WTC11 (cell line): ENCODE measurements at places on chromosomes 16 and 17. TPM values are rescaled to one million over a fixed set of nuclear protein-coding genes. Genes with fewer than 3 reads are reported as not detected.

DNA sequence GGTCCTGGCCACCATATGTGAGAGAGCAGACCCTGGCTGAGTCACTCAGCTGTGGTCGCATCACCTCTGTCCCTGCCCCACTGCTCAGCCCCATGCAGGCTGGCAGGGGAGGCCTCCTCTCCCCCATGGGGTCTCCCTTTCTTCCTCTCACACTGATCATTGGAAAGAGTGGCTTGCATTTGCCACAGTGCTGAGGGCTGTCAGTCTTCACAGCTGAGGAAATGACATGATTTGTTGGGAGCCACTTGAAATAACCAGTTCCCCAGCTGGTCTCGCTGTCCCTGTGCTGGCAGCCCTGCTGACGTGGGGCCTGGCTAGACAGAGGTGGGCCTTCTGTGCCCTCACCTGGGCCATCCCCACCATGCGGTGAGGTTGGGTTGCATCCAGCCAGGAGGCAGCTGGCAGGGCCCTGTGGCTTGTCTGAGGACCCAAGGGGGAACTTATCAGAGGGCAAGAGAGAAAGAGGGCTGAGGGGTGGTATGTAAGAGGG, 30.1 kb upstream of the MED9 start:
- no peak for DNase-seq
- H3K4me3 ChIP-seq: no peak overlapping the region
- H3K27me3 ChIP-seq: peaks cover 17% of the 10 kb centered on the region
- H3K36me3 ChIP-seq: peaks cover 4% of the 10 kb centered on the region; the same call in 1 of the 2 replicates

GRCh38 chr16:88785106-88785924, at the start of gene PIEZO1:
Gene PIEZO1 (minus strand): TSS chr16:88785220. CDS start chr16:88784964, 256 bp downstream.
- peaks cover 16% of the 10 kb centered on the region for H3K4me1 ChIP-seq
- DNase-seq: peak; percentile 53
- no peaks in the 10 kb centered on the region for H3K36me3 ChIP-seq
- 0 out of 2 replicates have a peak, but pooled peaks cover 3% of the 10 kb centered on the region for H3K27me3 ChIP-seq
- peak within 1 kb of the TSS; percentile 73 for H3K4me3 ChIP-seq
- H3K27ac ChIP-seq: no peak within 1 kb of the TSS

GRCh38 chr17:61280338-61280737, 119.3 kb upstream of the TBX2 start:
- peaks cover 8% of the 10 kb centered on the region for H3K27me3 ChIP-seq
- peaks cover 12% of the 10 kb centered on the region for H3K36me3 ChIP-seq
- DNase-seq: no peak

- DNase-seq: no peak
- peak overlapping the region; percentile 30; the same call in 1 of the 2 replicates for H3K27ac ChIP-seq
- no peak overlapping the region for H3K4me3 ChIP-seq
- H3K4me1 ChIP-seq: no peaks in the 10 kb centered on the region
- no peaks in the 10 kb centered on the region for H3K27me3 ChIP-seq
Observed at GRCh38 chr17:9696279-9697044, 51.1 kb downstream of the USP43 start.

GRCh38 chr17:48540213-48540612, 4.7 kb downstream of the HOXB2 start:
- peaks cover 40% of the 10 kb centered on the region for H3K4me1 ChIP-seq
- no peaks in the 10 kb centered on the region for H3K36me3 ChIP-seq
- H3K27me3 ChIP-seq: peaks cover 91% of the 10 kb centered on the region
- H3K27ac ChIP-seq: no peak overlapping the region
- H3K4me3 ChIP-seq: no peak overlapping the region

ETV4 gene
- 147 to 195 TPM (median 147 TPM) in 3 replicates for total RNA-seq

- no peak for DNase-seq
- H3K4me1 ChIP-seq: peaks cover 66% of the 10 kb centered on the region
- no peaks in the 10 kb centered on the region for H3K27me3 ChIP-seq
- H3K36me3 ChIP-seq: peaks cover 42% of the 10 kb centered on the region
- H3K27ac ChIP-seq: peak overlapping the region; percentile 96
Observed at GRCh38 chr17:16439811-16440351, 24.5 kb downstream of the TRPV2 start.

DNA sequence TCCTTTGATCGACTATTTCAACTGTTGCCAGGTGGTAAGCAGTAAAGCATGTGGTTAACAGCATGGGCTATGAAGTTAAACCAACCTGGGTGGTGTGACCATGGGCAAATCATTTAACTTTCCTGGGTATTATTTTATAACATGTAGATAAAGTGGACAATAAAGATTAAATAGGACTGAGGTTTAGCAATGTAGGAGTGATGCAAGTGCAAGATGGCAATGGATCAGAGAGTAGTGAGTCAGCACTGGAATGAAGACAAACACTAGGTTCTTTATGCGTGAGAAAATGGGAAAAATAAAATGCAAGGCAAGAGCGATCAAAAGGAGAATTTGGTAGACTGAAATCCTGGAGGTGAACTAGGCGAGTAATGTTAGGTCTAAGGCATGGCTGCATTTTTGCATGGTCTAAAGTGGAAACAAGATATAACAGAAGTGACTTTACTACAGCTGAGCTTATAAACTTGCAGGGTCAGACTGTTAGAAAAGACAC, 222.4 kb upstream of the AXIN2 start:
- no peak overlapping the region for H3K4me3 ChIP-seq
- DNase-seq: no peak
- no peaks in the 10 kb centered on the region for H3K36me3 ChIP-seq
- no peak overlapping the region; the same call in 1 of the 2 replicates for H3K27ac ChIP-seq

POLR2A gene
- 166 to 170 TPM (median 170 TPM) in 3 replicates for total RNA-seq

DPEP2 gene
- total RNA-seq: 0.13 to 0.25 TPM in 2 of 3 replicates, not detected in the other

- no peak for DNase-seq
- H3K27ac ChIP-seq: no peak overlapping the region
- H3K4me3 ChIP-seq: no peak overlapping the region
- H3K36me3 ChIP-seq: no peaks in the 10 kb centered on the region
- peaks cover 25% of the 10 kb centered on the region for H3K4me1 ChIP-seq
Observed at GRCh38 chr17:36088670-36089338, 1.1 kb downstream of the CCL3 start.

DNA sequence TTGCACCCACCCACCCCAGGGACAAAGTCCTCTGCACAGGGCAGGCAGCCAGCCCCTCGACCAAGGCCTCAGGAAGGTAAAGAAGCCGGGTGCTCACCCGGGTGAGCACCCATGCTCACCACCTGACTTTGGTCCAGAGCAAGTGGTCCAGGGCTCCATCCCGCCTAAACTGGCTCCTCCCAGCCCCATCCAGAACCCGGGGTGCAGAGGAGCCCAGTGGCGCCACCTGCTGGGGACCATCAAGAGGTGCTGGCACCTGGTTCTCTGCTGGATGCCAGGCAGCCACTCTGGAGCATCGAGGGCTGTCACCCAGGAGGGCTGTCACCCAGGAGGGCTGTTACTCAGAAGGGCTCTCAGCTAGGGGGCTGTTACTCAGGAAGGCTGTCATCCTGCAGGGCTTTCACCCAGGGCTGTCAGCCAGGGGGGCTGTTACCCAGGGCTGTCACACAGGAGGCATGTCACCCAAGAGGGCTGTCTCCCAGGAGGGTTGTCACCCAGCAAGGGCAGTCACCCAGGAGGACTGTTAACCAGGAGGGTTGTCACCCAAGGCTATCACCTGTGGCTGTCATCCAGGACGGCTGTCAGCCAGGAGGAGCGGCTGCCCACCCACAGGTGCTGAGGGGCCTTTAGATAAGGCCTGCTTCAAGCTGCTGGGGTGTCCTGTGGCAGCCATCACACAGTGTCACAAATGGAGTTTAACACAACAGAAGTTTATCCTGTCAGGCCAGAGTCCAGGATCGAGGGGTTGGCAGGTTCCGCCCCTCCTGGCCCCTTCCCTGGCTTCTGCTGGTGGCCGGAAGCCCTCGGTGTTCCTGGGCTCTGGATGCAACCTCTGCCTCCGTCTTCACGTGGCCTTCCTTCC, 98.5 kb downstream of the TNFRSF13B start:
- no peak overlapping the region for H3K27ac ChIP-seq
- no peak overlapping the region for H3K4me3 ChIP-seq
- peaks cover 5% of the 10 kb centered on the region; the same call in 1 of the 2 replicates for H3K4me1 ChIP-seq
- DNase-seq: peak; percentile 73
- H3K36me3 ChIP-seq: no peaks in the 10 kb centered on the region
- peaks cover 4% of the 10 kb centered on the region for H3K27me3 ChIP-seq

DNA sequence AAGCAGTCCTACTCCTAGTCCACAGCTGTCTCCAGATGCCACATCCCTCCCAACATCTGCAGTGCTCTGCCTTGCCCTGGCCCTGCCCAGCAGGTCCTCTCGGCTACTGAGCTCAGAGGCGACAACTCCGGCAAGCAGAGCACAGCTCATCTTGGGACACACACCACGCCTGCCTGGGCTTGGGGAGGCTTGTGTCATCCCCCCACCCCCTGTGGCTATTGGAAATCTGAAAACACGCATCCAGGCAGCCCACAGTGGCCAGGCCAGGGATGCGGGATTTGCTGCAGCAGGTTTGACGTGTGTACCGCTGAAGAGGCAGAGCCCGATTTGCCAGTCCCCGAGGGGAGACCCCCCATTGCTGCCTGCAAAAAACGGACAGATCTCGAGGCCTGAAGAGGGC, 25.4 kb downstream of the MXRA7 start:
- H3K4me3 ChIP-seq: no peak overlapping the region
- H3K36me3 ChIP-seq: no peaks in the 10 kb centered on the region
- no peak for DNase-seq
- peak overlapping the region; percentile 72; the same call in 1 of the 2 replicates for H3K27ac ChIP-seq

DNA sequence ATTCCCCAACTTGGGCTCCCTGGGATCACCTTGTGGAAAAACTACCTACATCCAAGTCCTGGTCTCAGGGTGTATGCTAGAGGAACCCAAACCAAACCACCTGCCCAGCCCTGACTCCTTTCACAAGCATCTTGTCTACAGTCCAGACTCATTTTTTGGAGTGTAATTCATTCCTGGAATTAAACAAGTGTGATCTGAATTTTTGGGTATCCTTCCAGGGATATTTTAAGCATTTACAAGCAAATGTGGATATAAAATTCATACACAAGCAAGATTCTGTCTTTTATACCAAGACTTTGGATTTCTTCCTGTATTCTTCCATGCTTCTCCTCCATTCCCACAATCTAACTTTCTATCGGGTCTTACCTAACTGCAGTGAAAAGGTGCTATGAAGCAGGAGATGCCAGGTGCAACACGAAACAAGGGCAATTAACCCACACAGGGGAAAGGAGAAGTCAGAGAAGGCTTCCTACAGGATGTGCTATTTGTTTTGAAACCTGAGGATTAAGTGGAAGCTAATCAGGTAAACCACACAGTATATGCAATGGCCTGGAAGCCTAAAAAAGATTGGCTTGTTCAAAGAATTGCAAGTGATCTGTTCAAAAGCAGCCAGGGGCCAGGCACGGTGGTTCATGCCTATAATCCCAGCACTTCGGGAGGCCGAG, 417.2 kb upstream of the C16orf82 start:
- no peaks in the 10 kb centered on the region for H3K27me3 ChIP-seq
- no peak overlapping the region for H3K4me3 ChIP-seq
- DNase-seq: no peak
- no peaks in the 10 kb centered on the region for H3K4me1 ChIP-seq
- no peak overlapping the region for H3K27ac ChIP-seq

GRCh38 chr17:46167826-46168569, 25.2 kb downstream of the KANSL1 start:
- no peak for DNase-seq
- peaks cover 30% of the 10 kb centered on the region for H3K36me3 ChIP-seq
- H3K27me3 ChIP-seq: no peaks in the 10 kb centered on the region; the same call in 1 of the 2 replicates

DNA sequence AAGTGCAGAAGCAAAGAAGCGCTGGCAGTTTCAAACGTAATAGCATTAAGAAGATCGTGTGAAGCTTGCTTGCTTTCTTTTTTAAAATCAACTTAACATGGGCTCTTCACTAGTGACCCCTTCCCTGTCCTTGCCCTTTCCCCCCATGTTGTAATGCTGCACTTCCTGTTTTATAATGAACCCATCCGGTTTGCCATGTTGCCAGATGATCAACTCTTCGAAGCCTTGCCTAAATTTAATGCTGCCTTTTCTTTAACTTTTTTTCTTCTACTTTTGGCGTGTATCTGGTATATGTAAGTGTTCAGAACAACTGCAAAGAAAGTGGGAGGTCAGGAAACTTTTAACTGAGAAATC, 17.4 kb upstream of the RAB11FIP4 start:
- peaks cover 24% of the 10 kb centered on the region for H3K4me1 ChIP-seq
- DNase-seq: no peak
- H3K27ac ChIP-seq: no peak overlapping the region
- H3K27me3 ChIP-seq: no peaks in the 10 kb centered on the region
- no peaks in the 10 kb centered on the region for H3K36me3 ChIP-seq

FKBP10 gene
- 227 to 243 TPM (median 232 TPM) in 3 replicates for total RNA-seq

- no peak overlapping the region for H3K27ac ChIP-seq
- no peaks in the 10 kb centered on the region for H3K36me3 ChIP-seq
- H3K4me1 ChIP-seq: peaks cover 4% of the 10 kb centered on the region
- DNase-seq: no peak
Observed at GRCh38 chr17:78476973-78477372, 98.5 kb downstream of the PGS1 start.

DNA sequence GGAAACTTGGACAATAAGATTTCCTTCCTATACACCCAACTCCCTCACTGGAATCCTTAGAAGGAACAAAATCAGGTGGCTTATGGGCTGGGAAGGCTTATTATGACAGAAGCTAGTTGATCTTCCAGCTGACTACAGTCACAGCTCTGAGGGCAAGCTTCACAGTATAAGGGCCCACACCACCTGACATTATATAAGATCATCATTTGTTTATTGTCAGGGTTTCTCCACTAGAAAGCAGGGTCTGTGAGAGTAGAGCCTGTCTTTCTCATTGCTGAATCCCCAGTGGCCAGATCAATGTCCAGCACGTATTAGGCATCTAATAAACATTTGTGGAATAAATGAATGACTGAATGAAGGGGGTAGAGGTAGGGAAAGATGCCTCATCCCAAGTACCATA, 57.8 kb upstream of the PHOSPHO1 start:
- DNase-seq: no peak
- no peaks in the 10 kb centered on the region for H3K27me3 ChIP-seq
- no peak overlapping the region for H3K4me3 ChIP-seq
- no peaks in the 10 kb centered on the region for H3K36me3 ChIP-seq
- H3K27ac ChIP-seq: no peak overlapping the region
- H3K4me1 ChIP-seq: no peaks in the 10 kb centered on the region; the same call in 1 of the 2 replicates

DNA sequence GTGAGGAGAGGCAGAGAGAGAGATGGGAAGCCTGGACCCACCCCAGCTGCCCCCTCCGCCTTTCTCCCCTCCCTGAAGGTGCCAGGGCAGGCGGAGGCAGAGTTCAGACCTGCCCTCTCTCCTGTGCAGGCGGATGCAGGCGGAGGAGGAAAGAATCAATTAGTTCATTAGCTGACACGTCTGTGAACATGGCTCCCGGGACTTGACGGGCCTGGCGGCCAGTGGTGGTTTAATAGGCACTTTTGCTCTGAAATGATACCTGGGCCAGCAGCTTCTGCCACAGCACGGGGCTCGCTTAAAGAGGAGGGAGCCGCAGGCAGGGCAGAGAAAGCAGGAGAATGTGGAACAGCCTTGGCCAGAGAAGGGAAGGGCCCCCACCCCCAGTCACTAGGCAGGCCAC, 98.1 kb downstream of the SDK2 start:
- no peak overlapping the region for H3K27ac ChIP-seq
- no peaks in the 10 kb centered on the region for H3K36me3 ChIP-seq
- peaks cover 68% of the 10 kb centered on the region for H3K4me1 ChIP-seq
